SHP77 treated with DMSO at 0.1 percent for 48 hours (cell line): ENCODE measurements at places on chromosomes 3 and 15.

- DNase-seq: no peak
Measured at GRCh38 chr3:106692624-106693023, 684.6 kb upstream of the CCDC54 start.

- peak; percentile 43 for DNase-seq
Measured at GRCh38 chr15:81789403-81789802, 256.4 kb downstream of the MEX3B start.

DNA sequence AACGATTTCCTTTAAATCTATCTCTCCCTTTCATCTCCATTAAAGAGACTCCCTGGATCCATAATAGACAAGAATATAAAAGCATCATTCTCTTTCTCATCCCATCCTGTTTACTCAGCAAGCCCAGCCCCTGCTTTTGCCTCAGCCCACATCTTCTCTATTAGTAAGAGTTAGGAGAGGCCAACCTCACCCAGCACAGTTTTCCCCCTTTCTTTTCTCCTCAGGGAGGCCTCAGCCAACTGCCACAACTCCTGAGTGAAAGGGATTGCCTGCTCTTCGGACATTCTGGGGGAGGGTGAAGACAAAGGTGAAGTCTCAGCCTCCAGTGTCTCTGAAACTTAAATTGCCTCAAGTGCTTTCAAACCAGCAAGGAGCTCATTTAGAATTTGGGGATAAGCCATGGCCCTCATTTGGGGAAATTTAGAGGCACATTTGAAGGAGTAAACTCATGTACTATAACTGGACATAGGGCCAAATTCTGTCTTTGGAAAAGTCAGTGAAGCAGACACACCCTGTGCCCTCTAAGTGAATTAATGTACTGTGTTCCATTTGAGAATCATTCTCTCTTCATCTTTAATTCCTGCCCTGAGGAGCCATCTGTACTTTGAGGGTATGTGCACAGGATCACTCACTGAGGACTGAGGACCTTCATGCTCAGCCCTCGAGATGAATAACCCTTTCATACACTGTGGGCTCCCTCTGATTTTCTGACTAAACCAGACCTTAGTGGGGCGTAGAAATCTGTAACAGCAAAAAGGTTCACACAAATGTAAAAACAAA is 82.5 kb downstream of the SOX2 start:
- no peak for DNase-seq

DNA sequence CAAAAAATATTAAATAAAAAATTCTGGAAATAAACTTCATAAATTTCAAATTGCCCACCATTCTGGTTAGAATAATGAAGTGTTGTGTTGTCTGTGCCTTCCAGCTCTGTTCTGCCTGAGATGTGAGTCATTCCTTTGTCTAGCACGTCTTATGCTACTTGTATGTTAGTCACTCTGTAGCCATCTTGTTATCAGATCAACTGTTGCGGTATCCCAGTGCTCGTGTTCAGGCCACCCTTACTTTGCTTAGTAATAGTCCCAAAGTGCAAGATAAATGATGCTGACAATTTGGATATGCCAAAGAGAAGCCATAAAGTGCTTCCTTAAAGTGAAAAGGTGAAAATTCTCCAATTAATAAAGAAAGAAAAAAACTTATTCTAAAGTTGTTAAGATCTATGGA is 527.5 kb downstream of the NAALADL2 start:
- DNase-seq: no peak
